ENCODE measurements at places on chromosomes 4 and X.
A peak's percentile ranks its signal among the peaks of the same experiment; 100 is the strongest.

GRCh38 chr4:152352622-152353116 is 183.2 kb downstream of the FBXW7 start:
- peak; percentile 20 for DNase-seq

- DNase-seq = no peak
Measured at GRCh38 chr4:184612074-184612473, 37.2 kb downstream of the CASP3 start.

DNA sequence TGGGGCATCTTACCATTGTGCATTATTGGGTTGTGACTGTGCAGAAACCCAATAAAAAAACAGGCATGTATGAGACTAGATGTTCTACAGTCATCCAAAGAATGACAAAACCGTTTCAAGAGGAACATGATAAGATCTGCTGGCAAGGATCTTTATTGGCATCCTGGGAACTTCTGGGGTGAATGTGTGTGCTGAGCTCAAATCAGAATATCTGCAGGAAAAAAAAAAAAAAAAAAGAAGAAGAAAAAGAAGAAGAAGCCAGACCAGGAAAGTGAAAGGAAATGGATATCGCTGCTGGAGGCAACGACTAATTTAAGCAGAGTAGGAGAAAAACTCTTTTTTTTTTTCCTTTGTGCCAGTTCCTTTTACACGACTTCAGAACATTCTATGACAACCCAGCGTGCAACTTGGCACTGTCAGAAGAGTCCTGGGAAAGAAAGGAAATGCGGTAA is 484.2 kb upstream of the BOD1L1 start:
- DNase-seq = no peak

DNA sequence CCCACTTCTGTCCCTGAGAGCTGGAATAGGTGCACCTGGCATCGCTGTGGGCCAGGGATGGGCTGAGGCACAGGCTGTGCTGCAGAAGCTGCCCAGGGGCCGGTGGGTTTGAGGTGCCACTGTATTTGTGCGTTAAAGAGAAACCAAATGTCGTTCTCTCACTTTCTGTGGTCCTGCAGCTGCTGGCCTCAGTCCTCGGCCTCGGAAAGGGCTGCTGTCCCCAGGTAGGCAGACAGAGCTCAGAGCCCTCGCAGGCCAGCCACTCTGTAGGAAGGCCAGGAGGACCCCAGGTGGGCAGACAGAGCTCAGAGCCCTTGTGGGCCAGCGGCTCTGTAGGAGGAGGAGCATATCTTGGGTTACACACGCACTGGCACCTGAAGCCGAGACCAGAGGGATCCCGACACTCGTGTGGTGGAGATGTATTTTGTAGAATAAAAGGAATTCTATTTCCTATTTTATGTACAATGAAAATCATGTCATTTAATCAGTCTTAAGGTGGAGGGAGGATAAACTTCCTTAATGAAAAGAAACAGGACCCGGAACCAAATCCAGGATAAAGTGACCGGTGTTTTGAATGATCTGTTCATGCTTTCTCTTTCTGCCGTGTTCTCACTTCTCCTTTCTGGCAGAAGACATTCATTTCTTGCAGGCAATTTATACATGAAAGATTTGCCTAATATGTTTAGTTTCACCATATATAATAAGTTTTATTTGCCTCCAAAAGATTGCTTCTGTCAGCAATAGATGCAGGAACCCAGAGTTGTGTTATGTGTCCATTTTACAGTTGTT is 54.4 kb upstream of the HGFAC start:
- no peak for DNase-seq
